ENCODE measurements at places on chromosomes 6 and 20.

GRCh38 chr6:43258807-43259686, 15.8 kb downstream of the TTBK1 start:
- DNase-seq = no peak

DNA sequence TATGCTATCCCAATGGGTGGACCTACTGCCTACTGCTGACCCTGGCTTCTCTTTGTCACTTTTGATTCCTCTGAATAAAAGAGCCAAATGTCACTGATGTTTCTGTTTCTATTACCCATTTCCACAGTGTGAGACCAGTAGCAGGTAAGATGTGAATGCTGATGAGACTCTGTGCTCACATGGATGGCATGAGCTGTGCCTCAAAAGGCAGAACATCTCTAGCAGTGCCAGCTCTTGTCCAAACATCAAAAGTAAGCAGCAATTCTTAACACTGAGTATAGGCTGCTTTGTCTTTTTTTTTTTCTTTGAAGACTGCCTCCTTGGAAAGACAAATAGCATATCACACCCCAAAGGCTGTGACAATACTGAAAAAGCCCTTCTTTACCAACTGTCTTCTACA, 459.2 kb upstream of the RUNX2 start:
- DNase-seq = no peak

GRCh38 chr6:132192631-132193030, 208.6 kb downstream of the MOXD1 start:
- DNase-seq = no peak

GRCh38 chr6:33163540-33163939, 28.7 kb downstream of the COL11A2 start:
- no peak for DNase-seq

- DNase-seq = no peak
Measured at GRCh38 chr6:146883640-146884531, 285.1 kb downstream of the ADGB start.

DNA sequence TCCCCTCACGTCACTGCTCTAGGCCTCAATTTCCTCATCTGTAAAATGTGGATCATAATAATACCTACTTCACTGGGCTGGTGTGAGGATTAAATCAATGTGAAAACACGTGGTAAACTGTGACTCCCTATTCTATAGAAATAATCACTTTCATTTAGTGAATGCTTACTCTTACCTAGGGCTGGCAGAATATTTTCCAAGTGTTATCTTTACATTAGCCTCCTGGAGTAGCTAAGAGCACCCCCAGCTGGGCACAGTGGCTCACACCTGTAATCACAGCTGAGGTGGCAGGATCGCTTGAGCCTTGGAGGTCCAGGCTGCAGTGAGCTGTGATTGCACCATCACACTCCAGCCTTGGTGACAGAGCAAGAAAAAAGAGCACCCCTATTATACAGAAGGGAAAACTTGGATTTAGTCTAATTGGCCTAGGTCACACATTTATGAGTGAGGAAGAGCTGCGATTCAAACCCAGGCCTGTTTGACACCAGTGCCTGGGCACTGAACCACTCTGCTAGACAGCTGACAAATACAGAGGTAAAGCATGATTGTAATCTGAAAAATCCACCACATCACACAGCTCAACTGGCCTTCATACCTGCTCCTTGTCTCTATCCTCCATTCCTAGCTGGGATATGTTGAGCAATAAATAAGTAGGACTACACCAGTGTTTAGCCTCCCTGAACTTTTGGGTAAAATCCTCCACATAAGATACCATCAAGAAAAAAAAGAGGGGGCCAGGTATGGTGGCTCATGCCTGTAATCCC, 1.4 kb upstream of the SNTA1 start:
- no peak for DNase-seq

DNA sequence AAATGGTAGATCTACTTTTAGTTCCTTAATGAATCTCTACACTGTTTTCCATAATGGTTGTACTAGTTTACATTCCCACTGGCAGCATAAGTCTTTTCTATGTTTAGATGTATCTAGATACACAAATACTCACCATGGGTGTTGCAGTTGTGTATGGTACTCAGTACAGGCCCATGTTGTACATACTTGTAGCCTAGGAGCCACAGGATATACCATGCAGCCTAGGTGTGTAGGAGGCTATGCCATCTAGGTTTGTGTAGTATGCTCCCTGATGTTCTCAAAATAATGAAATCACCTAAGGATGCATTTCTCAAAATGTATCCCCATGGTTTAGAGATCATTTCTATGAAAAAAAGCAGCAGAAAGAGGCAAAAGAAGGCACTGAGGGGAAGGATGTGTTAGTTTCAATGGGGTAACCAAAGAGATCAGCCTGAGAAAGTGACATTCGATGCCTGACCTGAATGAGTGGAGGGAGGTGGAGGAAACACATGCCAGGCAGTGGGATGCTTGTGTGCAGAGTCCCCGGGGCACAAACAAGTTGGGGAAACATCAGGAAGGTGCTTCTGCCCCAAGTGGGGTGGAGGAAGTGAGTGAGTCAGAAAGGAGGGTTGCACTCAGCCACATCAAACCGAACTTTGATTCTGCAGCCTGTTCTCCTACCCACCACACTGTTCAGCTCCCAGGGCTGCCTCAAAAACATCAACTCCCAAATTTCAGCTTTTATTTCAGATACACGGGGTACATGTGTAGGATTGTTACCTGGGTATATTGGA, 191.2 kb downstream of the ZNF217 start:
- no peak for DNase-seq

- DNase-seq = no peak
Measured at GRCh38 chr6:136425793-136426192, 124.4 kb downstream of the MAP7 start.

- no peak for DNase-seq
Measured at GRCh38 chr20:64082126-64082731, 2.0 kb downstream of the LKAAEAR1 start.

- DNase-seq = no peak
Measured at GRCh38 chr6:56093776-56094175, 153.6 kb downstream of the COL21A1 start.

Measured in fibroblast of skin of back (primary cell).